Breast epithelium (tissue), 4 donors: ENCODE measurements at places on chromosomes 7 and 10. TPM values are rescaled to one million over a fixed set of nuclear protein-coding genes. Genes with fewer than 3 reads are reported as not detected.

Gene MMD2
- not detected for total RNA-seq

Gene EEF1AKMT2
- 14.1 TPM for total RNA-seq

GRCh38 chr10:93687737-93688136 is 14.7 kb downstream of the FRA10AC1 start:
- no peak for DNase-seq

- no peak for DNase-seq
Observed at GRCh38 chr7:47778153-47778661, 170.1 kb downstream of the PKD1L1 start.

GRCh38 chr10:111578076-111578475 is 501.2 kb downstream of the ADRA2A start:
- no peak for DNase-seq

Gene UBN2
- 12.8 TPM for total RNA-seq

DNA sequence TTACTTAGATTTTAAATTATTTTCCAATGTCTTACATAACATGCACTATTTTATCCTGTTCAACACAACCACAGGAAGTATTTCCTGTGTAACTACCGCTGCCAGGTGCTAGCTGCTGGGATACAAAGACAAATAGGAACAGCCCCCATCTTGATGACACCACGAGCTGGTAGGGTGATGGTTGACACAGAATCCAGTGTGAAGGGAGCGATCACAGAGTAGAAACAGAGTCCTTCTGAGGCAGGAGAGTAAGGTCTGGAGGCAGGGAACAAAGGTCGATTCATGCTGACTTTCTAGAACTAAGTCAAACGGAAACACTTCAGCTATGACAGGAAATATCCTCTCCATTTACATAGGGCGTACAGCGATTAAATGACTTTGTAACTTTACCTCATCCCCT is 232.3 kb downstream of the ADAM12 start:
- DNase-seq = no peak

GRCh38 chr10:105986912-105987635 is 1177.4 kb downstream of the SORCS1 start:
- no peak for DNase-seq

Gene HOXA13
- not detected for total RNA-seq

- DNase-seq = no peak
Observed at GRCh38 chr10:29811751-29812427, 177.1 kb upstream of the SVIL start.

Gene FZD8
- 9.5 TPM for total RNA-seq

Gene RADIL
- total RNA-seq = 8.5 TPM

Gene CAV2
- 97.6 TPM for total RNA-seq

DNA sequence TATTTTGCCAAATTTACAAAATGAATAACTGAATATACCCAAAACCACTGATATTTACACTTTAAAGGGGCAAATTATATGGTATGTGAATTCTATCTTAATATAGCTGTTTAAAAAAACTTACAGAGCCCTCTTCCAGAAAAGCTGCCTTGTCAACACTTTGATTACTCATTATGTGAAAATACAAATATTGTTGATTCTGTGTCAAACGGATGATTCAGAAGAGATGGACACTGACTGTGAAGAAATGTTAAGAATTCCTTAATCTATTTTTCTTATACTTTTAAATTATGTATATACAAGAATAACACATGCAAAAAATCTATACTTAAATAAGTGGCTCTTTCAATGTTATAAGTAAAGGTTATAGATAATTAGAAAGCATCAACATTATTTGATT is 41.5 kb downstream of the SMURF1 start:
- DNase-seq = no peak

GRCh38 chr7:3559278-3559677 is 258.2 kb downstream of the SDK1 start:
- no peak for DNase-seq

DNA sequence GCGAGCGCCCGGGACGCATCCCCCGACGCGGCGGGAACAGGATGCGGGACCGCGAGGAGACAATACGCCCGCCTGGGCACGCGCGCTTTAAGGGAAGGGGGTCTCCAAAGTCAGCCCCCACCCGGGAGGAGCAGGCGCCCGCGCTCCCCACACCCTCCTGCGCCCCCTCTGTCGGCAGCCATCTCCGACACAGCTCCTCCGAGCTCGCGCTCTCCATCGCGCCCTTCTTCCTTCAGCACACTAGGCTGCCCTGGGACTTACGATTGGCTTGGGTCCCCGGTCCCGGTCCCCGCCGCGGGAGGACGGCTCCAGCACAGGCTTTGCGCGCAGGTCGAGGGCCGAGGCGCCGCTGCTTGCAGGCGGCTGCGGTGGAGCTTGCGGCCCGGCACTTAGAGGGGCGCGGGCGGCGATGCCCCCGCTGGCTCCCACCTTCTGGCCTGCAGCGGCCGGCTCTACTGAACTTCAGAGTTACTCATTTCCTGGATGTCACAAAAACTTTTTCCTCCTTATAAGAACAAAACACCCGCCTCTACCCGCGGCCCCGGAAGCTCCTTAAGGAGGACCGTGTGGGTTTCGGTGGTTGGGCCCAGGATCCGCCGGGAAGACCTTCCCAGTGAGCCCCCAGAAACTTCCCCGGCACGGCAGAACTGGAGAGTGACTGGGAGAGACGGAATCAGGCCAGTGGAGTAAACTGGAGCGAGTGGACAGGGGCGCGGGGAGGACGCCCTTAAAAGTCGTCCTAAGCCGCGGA is at the start of gene ITPRIP:
Gene ITPRIP, minus strand, starts transcription at position 481 of the 751 bp plus-strand sequence. CDS start 22,414 bp downstream, outside the sequence.
- DNase-seq = no peak

DNA sequence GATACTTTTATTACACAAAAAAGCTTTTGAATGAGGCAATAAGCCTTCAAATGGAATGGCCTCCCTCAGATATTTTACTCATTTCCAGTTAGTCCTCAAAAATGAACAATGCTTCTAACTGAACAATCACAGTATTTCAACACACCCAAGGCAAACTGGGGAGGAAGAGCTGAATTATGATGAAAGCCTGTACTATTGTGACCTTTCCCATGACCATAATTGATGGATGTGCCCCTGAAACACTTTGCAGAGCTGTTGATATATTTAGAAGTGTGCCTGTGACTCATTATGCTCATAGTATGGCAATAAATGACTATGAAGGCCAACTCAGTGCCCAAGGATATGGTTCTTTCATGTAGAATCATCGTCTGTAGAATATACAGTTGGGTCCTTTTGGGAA is 248.1 kb downstream of the AHR start:
- DNase-seq = no peak

Gene AKR1C8
- total RNA-seq = 0.73 TPM

- no peak for DNase-seq
Observed at GRCh38 chr7:123666492-123666891, 10.8 kb downstream of the LMOD2 start.

Gene TUBB8
- not detected for total RNA-seq

DNA sequence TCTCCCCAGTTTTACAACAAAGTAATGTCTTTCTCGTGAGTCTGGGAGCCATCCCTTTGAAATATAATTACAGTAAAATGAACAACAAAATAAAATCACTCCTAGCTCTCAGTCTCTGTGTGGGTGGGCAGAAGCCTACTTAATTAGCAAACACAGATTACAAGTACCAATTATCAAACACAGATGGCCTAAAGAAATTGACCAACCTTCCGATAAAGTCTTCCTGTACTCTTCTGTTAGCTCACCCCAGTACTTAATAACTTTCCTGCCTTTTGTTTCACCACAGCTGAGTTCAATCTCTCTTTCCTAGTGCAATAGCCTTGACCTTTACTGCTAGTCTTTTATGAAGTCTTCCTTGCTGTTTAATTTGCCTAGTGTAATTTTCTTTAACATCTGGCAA is 719.2 kb upstream of the MBL2 start:
- DNase-seq = no peak

DNA sequence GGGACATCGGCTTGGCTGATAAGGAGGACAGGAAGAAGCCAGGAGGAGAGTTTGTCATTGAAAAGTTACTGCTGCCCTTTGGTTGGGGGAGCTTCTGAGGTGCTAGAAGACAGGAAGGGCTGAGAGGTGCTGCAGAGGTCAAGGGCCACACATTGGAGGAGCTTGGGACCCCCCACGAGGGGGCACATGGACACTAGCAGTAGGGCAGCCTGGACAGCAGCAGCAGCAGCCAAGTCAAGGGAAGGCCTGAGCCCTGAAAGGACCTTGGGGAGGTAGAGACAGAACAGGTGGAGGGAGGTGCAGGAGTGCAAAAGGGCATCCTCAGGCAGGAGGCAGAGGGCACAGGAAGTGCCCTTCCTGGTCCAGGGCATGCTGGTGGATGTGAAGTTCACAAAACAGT is 439.7 kb upstream of the IGFBP3 start:
- DNase-seq = no peak

DNA sequence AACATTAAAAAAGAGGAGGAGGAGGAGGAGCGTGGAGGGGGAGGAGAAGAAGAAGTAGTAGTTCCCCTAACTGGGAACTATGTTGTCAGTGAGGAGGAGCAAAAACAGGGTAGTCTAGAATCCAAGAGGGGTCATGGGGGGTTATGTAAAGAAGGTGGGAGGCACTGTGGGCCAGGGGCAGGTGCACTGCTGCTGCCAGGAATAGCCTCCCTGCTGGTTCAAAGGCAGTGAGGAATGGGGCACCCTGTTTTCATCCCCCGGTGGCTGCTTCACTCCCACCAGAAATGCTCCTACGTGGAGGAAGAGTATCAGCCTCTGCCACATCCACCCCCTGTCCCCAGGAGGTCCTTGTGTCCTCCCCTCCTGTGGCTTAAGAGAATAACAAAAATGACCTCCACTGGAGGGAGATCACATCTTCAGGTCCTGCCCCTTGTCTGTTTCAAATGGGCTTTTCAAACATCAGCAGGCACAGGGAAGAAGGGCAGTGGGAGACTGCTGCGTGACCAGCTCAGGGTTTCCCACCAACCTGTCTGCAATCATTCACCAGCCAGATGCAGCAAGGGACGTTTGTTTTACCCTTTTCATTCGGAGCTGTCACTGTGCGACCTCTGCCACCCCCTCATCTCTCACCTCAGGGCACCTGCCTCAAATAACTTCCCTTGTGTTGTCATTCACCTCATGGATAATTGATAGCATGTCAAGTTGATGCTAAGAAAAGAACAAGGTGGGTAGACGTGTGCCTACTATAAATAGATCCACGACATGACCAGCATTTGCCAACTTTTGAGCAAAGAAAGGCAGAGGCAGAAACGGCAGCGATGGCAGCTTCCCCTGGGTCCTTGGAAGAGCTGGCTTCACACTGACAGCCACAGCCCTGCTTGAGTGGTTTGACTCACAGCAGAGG is 92.6 kb downstream of the DGKI start:
- no peak for DNase-seq

Gene STEAP4
- 73.1 TPM for total RNA-seq

Gene FAM107B
- total RNA-seq = 51.8 TPM

- no peak for DNase-seq
Observed at GRCh38 chr10:118663176-118663575, 67.7 kb upstream of the PRLHR start.

Gene MALSU1
- total RNA-seq = 40.3 TPM

Gene PPP2R2D
- total RNA-seq = 51.8 TPM

- DNase-seq = no peak
Observed at GRCh38 chr10:21511946-21512572, 13.4 kb downstream of the SKIDA1 start.

Gene SPACDR
- total RNA-seq = not detected

GRCh38 chr10:120145107-120145506 is 252.6 kb downstream of the SEC23IP start:
- no peak for DNase-seq
